ENCODE measurements at places on chromosomes 11 and 22. TPM values are rescaled to one million over a fixed set of nuclear protein-coding genes. Genes with fewer than 3 reads are reported as not detected.

Gene CASP1
- total RNA-seq = not detected

Gene MEI1
- total RNA-seq = 17.8 TPM

Gene NKAPD1
- total RNA-seq = 19.6 TPM

Gene SELENOM
- 88.8 TPM for total RNA-seq

Gene MMP11
- total RNA-seq = 38.2 TPM

Gene SULT4A1
- 2.2 TPM for total RNA-seq

Gene GAL3ST1
- 2.9 TPM for total RNA-seq

Gene SLC22A12
- not detected for total RNA-seq

Gene SEC14L6
- total RNA-seq = 2.4 TPM

Gene IFITM5
- not detected for total RNA-seq

Gene OR9G1
- total RNA-seq = not detected

Gene SLCO2B1
- not detected for total RNA-seq

Gene SIRT3
- total RNA-seq = 53.6 TPM

Gene CEND1
- total RNA-seq = 7.6 TPM

Gene OR52E8
- total RNA-seq = 0.71 TPM

Gene NOX4
- total RNA-seq = 0.49 TPM

Gene CREB3L1
- total RNA-seq = 4.3 TPM

Gene KRTAP5-11
- total RNA-seq = not detected

Gene NELL1
- 7.4 TPM for total RNA-seq

Gene DUSP8
- total RNA-seq = 0.51 TPM

Gene SCN4B
- total RNA-seq = 0.21 TPM

Gene FAR1
- total RNA-seq = 45.2 TPM

Gene POU2AF1
- not detected for total RNA-seq

Gene UBASH3B
- 2.7 TPM for total RNA-seq

Gene PHOX2A
- 0.92 TPM for total RNA-seq

Gene SCGB1C1
- total RNA-seq = not detected

Gene MRTFA
- 116 TPM for total RNA-seq

Gene MRGPRX3
- not detected for total RNA-seq

Gene TIMM8B
- total RNA-seq = 46.7 TPM

Gene OR51B4
- total RNA-seq = 0.57 TPM

Gene OR5D16
- total RNA-seq = not detected

Gene TUB
- 48.2 TPM for total RNA-seq

Gene GLYAT
- total RNA-seq = not detected

Gene OR51B5
- 3.6 TPM for total RNA-seq

Gene INS
- not detected for total RNA-seq

Gene TRIM49C
- total RNA-seq = not detected

Gene TIGD3
- total RNA-seq = 2.9 TPM

Gene GNAZ
- total RNA-seq = 3.7 TPM

Gene CHCHD10
- 77.5 TPM for total RNA-seq

Gene TSPAN32
- total RNA-seq = 22.4 TPM

Gene ROBO4
- 2.4 TPM for total RNA-seq

Gene DNAL4
- total RNA-seq = 42.3 TPM

Gene TSPAN18
- 48.1 TPM for total RNA-seq

Gene MAPK12
- 45.5 TPM for total RNA-seq

All from cardiac muscle cell (in vitro differentiated cells and primary cell).